ENCODE measurements at places on chromosomes 2 and 18. TPM values are rescaled to one million over a fixed set of nuclear protein-coding genes. Genes with fewer than 3 reads are reported as not detected.

GRCh38 chr2:101344137-101344536 is 35.6 kb upstream of the RNF149 start:
- DNase-seq, result no peak
- no peaks in the 10 kb centered on the region for H3K4me1 ChIP-seq
- H3K4me3 ChIP-seq, result no peak overlapping the region
- H3K27ac ChIP-seq, result no peak overlapping the region

- no peaks in the 10 kb centered on the region for H3K27me3 ChIP-seq
- no peak overlapping the region for H3K4me3 ChIP-seq
- H3K36me3 ChIP-seq, result no peaks in the 10 kb centered on the region
- no peak overlapping the region for H3K27ac ChIP-seq
Observed at GRCh38 chr2:3641841-3642421, 16.1 kb upstream of the ALLC start.

ANKRD30B gene
- total RNA-seq, result not detected

ANKAR gene
- total RNA-seq, result 3.1 TPM

DNA sequence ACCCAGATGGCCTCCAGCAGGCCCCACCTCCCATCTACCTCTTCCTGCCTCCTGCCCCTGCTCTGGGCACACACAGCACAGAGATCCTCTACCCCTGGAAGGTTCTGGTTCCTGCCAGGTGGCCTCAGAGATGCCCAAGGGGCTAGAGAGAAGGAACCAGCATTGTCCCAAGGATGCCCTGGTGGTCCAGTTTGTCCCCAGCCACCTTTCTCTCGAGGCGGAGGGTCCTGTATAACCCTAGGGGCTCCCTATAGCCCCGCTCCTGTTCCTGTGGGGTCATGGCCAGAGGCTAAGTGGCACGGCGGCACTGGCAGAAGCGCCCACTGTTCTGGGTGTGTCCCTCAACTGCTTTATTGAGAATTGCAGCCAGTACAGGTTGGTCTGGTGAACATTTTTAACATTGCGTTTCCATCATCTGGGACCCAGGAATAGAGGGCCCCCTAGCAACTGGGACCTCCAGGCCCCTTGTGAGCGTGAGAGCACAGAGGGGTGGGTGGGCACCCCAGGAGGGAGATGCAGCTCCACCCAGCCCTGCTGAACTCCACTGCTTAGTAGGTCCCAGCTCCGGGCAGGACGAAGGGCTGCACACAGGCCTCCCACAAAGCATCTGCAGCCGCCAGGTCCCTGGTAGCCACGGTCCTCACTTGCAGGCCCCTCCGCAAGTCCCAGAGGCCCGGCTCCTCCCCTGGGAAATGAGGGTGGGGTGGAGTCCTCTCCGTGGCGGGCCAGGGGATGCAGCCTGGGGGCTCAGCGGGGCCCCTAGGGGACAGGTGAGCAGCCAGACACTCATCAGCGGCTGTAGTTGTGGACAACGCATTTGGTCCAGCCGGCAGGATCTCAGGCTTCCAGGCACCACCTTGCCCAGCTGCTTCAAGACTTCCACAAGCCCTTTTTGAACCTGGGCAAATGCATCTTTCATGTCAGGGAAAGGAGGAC is 33.1 kb downstream of the GPC1 start:
- no peak overlapping the region for H3K4me3 ChIP-seq
- no peak overlapping the region for H3K27ac ChIP-seq
- peaks cover 5% of the 10 kb centered on the region for H3K36me3 ChIP-seq
- no peak for DNase-seq
- H3K4me1 ChIP-seq, result no peaks in the 10 kb centered on the region

GRCh38 chr2:142876423-142876822 is 1.0 kb upstream of the KYNU start:
- no peak overlapping the region for H3K27ac ChIP-seq
- H3K4me3 ChIP-seq, result no peak overlapping the region
- DNase-seq, result no peak
- H3K4me1 ChIP-seq, result peaks cover 19% of the 10 kb centered on the region
- H3K27me3 ChIP-seq, result no peaks in the 10 kb centered on the region

- no peaks in the 10 kb centered on the region for H3K27me3 ChIP-seq
- no peaks in the 10 kb centered on the region for H3K36me3 ChIP-seq
- H3K27ac ChIP-seq, result no peak overlapping the region
- H3K4me1 ChIP-seq, result no peaks in the 10 kb centered on the region
- DNase-seq, result peak; percentile 16
Observed at GRCh38 chr2:234741976-234742375, 209.8 kb upstream of the SH3BP4 start.

- H3K27ac ChIP-seq, result no peak overlapping the region
- peaks cover 11% of the 10 kb centered on the region for H3K4me1 ChIP-seq
- no peaks in the 10 kb centered on the region for H3K36me3 ChIP-seq
Observed at GRCh38 chr2:48527226-48527885, 2.6 kb upstream of the STON1 start.

- no peaks in the 10 kb centered on the region for H3K36me3 ChIP-seq
- DNase-seq, result no peak
- H3K27ac ChIP-seq, result no peak overlapping the region
- no peak overlapping the region for H3K4me3 ChIP-seq
- H3K27me3 ChIP-seq, result no peaks in the 10 kb centered on the region
- peaks cover 23% of the 10 kb centered on the region for H3K4me1 ChIP-seq
Observed at GRCh38 chr18:7924616-7925015, 357.5 kb downstream of the PTPRM start.

SERPINB3 gene
- total RNA-seq, result not detected

TMBIM1 gene
- total RNA-seq, result 34.8 TPM

GRCh38 chr2:226554701-226555100 is 244.9 kb downstream of the IRS1 start:
- no peaks in the 10 kb centered on the region for H3K36me3 ChIP-seq
- no peaks in the 10 kb centered on the region for H3K4me1 ChIP-seq
- no peak overlapping the region for H3K27ac ChIP-seq
- H3K4me3 ChIP-seq, result no peak overlapping the region
- DNase-seq, result no peak

CHRNA1 gene
- total RNA-seq, result 3.7 TPM

GRCh38 chr18:35141567-35142274 is 99.1 kb upstream of the ZNF397 start:
- H3K27me3 ChIP-seq, result no peaks in the 10 kb centered on the region
- no peaks in the 10 kb centered on the region for H3K4me1 ChIP-seq
- no peak for DNase-seq

- peaks cover 40% of the 10 kb centered on the region for H3K4me1 ChIP-seq
- H3K27ac ChIP-seq, result no peak overlapping the region
- no peaks in the 10 kb centered on the region for H3K27me3 ChIP-seq
- H3K36me3 ChIP-seq, result no peaks in the 10 kb centered on the region
Observed at GRCh38 chr2:219443016-219443696, 8.5 kb downstream of the SPEG start.

DNA sequence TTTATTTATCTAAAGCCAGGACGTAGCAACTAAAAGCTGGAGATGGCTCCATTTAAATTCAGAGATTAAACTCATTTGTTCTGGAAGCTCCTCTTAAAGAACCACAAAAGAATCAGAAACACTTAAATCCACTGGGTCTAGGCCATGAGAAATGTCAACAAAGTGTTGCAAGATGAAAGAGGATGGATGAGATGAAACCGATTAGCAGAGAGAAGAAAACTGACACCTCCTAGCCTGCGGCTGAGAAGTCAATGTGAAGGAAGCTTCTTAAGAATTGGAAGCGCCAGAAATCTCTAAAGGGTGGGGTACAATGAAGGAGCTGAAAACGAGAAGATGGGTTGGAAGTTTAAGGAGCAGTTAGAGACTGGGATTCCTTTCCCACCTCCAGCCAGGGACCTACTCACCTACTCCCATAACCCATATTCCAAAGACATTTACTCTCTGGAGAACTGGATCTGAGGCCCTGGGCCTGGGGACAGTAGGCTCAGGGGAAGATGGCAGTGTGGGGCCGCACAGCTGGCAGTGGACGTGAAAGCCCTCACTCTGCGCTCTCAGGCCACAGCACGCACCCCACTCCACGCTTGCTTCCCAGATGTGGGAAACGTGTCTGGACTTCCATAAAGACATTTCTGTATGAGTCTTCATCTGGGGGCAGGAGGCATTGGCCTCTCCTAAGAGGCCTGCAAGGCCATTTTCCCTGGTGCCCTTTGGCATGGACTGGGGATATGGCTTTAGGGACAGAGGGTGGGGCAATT is 188.4 kb downstream of the LOXHD1 start:
- H3K36me3 ChIP-seq, result no peaks in the 10 kb centered on the region
- no peak for DNase-seq
- peaks cover 2% of the 10 kb centered on the region for H3K27me3 ChIP-seq
- no peaks in the 10 kb centered on the region for H3K4me1 ChIP-seq

MYCN gene
- 2.6 TPM for total RNA-seq

EFHD1 gene
- total RNA-seq, result 18.8 TPM

ASPRV1 gene
- total RNA-seq, result 0.26 TPM

RAB6C gene
- total RNA-seq, result 0.14 TPM

- no peaks in the 10 kb centered on the region for H3K36me3 ChIP-seq
- no peak overlapping the region for H3K27ac ChIP-seq
- no peak overlapping the region for H3K4me3 ChIP-seq
- peak; percentile 96 for DNase-seq
Observed at GRCh38 chr2:112706170-112706664, 14.6 kb upstream of the NT5DC4 start.

DNA sequence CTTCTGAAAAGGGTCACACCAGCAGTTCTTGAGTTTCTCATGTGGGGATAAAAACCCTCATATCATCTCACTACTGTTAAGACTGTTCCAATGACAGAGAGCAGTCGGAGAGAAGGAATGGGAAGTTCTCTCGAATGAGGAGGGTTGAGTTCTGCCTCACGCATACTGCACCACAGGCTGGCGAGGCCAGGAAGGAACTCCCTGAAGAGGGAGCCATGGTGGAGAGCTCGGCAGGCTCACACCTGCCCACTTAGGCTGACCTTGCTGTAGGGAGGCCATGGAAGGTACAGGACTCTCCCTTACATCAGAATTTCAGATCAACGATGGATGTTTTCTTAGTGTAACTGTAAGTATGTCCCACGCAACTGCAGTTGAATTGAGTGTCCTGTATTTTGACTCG is 64.6 kb downstream of the RALBP1 start:
- H3K4me3 ChIP-seq, result no peak overlapping the region
- H3K4me1 ChIP-seq, result peaks cover 13% of the 10 kb centered on the region
- DNase-seq, result no peak
- peaks cover under 1% of the 10 kb centered on the region for H3K36me3 ChIP-seq
- no peak overlapping the region for H3K27ac ChIP-seq

- no peak for DNase-seq
- H3K4me1 ChIP-seq, result peaks cover 16% of the 10 kb centered on the region
- H3K36me3 ChIP-seq, result no peaks in the 10 kb centered on the region
- H3K27ac ChIP-seq, result no peak overlapping the region
- H3K4me3 ChIP-seq, result no peak overlapping the region
Observed at GRCh38 chr2:58110765-58111164, 64.2 kb downstream of the VRK2 start.

- no peaks in the 10 kb centered on the region for H3K27me3 ChIP-seq
- no peaks in the 10 kb centered on the region for H3K4me1 ChIP-seq
- no peak for DNase-seq
- no peak overlapping the region for H3K4me3 ChIP-seq
- no peaks in the 10 kb centered on the region for H3K36me3 ChIP-seq
- no peak overlapping the region for H3K27ac ChIP-seq
Observed at GRCh38 chr2:49153252-49153651, 1.1 kb downstream of the FSHR start.

DNA sequence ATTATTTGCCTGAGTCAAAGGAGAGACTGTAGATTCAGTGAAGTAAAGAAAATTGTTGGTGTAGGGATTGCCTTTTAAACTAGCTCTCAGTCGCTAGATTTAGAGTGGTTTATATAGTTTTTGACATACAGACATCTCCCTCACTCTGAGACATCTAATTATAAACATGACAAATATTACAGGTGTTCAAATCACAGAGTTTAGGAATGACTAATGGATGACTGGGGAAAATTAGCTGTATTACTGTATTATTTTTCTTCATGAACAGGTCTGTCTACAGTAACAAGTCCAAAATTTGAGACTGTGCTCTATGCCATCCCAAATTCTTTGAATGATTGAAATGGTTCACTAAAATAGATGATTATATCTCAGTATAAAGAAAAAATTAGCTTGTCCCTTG is 40.0 kb downstream of the MAP2 start:
- no peak overlapping the region for H3K4me3 ChIP-seq
- no peak for DNase-seq
- no peaks in the 10 kb centered on the region for H3K27me3 ChIP-seq
- H3K27ac ChIP-seq, result no peak overlapping the region
- no peaks in the 10 kb centered on the region for H3K4me1 ChIP-seq

DNA sequence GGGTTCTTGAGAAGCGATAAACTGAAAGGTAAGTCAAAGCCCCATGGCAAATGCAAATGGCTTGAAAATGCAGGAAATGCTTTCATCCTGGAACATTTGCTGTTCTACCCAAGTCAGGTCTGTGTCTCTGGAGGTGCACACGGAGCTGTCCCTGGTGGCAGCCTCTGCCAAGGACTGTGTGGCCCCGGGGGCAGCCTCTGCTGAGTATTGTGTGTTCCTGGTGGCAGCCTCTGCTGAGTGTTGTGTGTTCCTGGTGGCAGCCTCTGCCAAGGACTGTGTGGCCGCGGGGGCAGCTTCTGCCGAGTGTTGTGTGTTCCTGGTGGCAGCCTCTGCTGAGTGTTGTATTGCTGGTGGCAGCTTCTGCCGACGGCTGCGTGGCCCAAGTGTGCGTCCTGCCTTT is 135.6 kb upstream of the ALKAL2 start:
- H3K4me3 ChIP-seq, result no peak overlapping the region
- DNase-seq, result no peak
- no peaks in the 10 kb centered on the region for H3K36me3 ChIP-seq
- H3K4me1 ChIP-seq, result peaks cover 13% of the 10 kb centered on the region

DNA sequence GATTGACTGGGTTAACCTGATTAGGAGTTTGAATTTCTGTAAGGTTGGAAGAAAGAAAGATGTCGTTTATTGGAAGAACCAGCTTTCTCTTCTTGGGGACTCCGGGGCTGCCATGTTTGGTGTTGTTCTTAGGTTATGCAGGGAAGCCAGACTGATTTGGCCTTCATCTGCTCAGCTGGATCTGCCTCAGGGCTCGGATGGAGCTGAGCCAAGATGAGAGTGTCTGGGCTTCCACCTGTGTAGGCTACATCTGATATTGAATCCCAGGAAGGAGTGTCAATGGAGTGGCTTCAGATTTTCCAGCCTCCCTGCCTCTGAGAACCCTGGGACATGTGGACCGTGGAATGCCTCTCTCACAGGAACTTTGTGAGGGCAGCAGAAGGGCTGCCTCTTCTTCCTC is 126.1 kb downstream of the WDSUB1 start:
- H3K27me3 ChIP-seq, result no peaks in the 10 kb centered on the region
- peaks cover 5% of the 10 kb centered on the region for H3K4me1 ChIP-seq
- peaks cover 9% of the 10 kb centered on the region for H3K36me3 ChIP-seq

- H3K27me3 ChIP-seq, result no peaks in the 10 kb centered on the region
- no peak overlapping the region for H3K4me3 ChIP-seq
- H3K36me3 ChIP-seq, result no peaks in the 10 kb centered on the region
- H3K4me1 ChIP-seq, result no peaks in the 10 kb centered on the region
Observed at GRCh38 chr18:62101321-62101721, 85.5 kb downstream of the PIGN start.

GRCh38 chr2:47072018-47072691 is 83.0 kb downstream of the STPG4 start:
- peak; percentile 97 for DNase-seq
- no peaks in the 10 kb centered on the region for H3K27me3 ChIP-seq
- H3K4me3 ChIP-seq, result no peak overlapping the region
- peak overlapping the region; percentile 98 for H3K27ac ChIP-seq
- peaks cover 67% of the 10 kb centered on the region for H3K4me1 ChIP-seq

GRCh38 chr2:240387325-240387668 is 48.2 kb upstream of the GPC1 start:
- H3K4me3 ChIP-seq, result no peak overlapping the region
- H3K27me3 ChIP-seq, result no peaks in the 10 kb centered on the region
- peaks cover 19% of the 10 kb centered on the region for H3K4me1 ChIP-seq
- no peak for DNase-seq
- peak overlapping the region; percentile 67 for H3K27ac ChIP-seq

KCNJ3 gene
- not detected for total RNA-seq

- DNase-seq, result no peak
- no peak overlapping the region for H3K4me3 ChIP-seq
- no peaks in the 10 kb centered on the region for H3K4me1 ChIP-seq
- H3K27ac ChIP-seq, result no peak overlapping the region
Observed at GRCh38 chr2:16226943-16227664, 286.8 kb downstream of the MYCN start.
